NCI-H2081 treated with DMSO at 0.1 percent for 48 hours (cell line): ENCODE measurements at places on chromosomes 12 and 14.

DNA sequence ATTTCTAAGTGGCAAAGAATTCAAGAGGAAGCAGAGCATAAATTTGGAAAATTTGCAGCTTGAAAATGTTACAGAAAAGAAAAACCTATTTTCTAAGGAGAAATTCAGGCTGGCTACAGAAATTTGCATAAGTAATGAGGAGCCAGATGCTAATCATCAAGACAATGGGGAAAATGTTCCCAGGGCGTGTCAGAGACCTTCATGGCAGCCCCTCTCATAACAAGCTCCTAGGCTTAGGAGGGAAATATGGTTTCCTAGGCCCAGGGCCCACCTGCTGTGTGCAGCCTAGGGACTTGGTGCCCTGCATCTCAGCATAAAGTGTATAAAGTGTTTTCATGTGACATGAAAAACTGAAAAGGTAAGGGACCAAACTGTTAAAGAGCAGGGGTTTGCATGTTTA, 1796.3 kb upstream of the FLRT2 start:
- no peak for DNase-seq

DNA sequence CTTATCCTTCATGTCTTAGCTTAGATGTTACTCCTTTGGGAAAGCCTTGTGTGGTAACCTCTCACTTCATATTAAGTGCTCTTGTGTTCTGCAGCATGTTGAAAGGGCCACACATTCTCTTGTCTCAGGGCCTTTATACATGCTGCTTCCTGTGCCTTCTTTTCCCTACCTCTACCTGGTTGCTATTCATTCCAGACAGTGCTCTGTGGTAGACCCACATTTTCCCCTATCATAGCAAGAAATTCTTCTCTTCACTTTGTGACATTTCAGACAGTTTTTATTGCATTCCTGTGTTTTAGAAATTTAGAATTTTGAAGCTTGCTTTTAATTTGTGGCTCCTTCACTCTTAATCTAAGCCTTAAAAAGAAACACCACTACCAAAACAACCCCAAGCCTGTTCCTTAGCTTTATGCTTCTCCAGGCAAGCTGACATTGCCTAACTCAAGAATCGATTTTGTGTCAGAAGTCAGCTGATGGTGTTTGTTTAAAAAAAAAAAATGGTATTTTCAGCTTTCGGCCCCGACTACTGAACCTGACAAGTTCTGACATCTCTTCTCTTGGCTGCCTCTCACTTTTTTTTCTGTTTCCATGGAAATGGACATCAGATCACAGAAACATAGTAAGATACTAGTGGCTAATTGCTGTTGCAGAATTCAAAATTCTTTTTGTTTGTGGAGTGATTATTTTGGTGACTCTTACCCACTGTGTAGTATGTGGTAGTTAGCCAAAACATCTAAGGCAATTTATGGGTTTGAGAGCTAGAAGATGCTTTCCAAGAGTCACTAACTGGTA, 156.3 kb downstream of the NUBPL start:
- DNase-seq = no peak

- peak; percentile 26 for DNase-seq
These were observed 22.0 kb downstream of the SLC25A21 start for GRCh38 chr14:37150414-37150813.

GRCh38 chr12:44002607-44003006, 166.7 kb downstream of the TMEM117 start:
- no peak for DNase-seq

DNA sequence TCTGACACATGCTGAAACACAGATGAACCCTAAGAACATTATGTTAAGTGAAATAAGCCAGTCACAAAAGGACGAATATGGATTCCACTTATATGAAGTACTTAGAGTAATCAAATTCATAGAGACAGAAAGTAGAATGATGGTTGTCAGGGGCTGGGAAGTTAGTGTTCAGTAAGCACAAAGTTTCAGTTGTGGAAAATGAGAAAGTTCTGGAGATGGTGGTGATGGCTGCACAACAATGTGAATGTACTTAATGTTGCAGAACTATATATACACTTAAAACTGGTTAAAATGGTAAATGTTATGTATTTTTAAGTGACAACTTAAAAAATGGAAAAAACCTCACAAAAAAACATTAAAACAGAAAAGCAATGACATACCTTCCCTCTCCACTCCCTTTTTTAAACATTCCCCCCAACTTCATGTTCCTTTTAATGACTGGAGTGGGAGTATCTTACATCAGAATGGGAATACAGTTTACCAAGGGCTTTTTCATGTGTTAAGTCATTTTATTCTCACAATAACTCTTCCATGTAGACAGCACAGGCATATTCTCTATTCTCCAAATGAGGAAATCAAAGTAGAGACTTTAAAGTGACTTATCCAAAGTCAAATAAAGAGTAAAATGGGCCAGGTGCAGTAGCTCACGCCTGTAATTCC, 24.0 kb downstream of the BTBD7 start:
- no peak for DNase-seq

DNA sequence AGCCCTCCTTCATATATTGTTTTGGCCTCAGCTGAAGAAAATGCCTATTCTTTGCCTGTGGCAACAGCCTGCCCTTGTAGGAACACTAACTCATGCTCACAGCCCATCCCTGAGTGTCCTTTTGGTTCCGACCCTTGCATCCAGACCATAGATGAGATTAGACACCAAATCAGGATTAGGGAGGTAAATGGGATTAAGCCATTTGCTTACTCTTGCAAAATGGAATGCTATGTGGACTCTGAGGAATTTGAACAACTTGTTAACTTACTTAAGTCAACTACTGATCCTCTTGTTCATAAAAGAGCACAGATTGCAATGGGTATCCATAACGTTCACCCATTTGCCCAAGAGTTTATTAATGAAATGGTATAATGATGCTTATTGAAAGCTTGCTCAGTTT, 27.3 kb downstream of the TSHR start:
- no peak for DNase-seq

DNA sequence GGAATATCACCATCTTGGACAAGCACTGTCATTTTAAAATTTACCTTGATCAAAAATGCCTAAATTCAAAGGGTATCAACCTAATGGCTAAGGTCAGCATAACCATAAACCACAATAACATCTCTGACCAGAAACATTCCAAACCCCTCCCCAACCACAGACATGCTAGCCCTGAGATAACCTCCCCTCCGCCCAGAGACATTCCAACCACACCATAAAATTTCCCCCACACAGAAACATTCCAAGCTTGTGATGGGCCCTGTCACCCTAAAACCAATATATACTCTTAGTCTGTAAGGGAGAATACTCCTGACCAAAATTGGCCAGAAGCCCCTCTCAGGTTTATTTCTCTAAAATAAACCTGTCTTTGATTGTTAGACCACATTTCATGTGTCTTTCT, 17.7 kb downstream of the EPYC start:
- no peak for DNase-seq

GRCh38 chr14:105357626-105358025, 40.7 kb upstream of the TEX22 start:
- no peak for DNase-seq

DNA sequence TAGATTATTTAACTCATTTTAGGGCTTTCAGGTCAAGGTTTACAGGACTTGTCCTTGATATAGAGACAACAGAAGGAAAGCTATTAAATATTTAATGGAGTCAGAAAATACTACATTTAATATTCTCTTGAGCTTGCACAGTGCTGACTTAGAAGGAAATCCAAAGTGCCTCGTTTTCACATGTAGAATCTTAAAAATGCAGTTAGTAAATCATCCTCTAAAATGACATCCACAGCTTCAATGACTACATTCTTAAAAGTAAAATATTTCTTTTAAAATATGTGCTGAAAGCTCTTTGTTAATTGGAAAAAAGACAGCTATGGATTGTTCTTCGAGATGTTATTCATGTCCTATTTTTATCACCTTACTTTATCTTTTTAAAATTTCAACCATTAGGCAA, 146.9 kb downstream of the KCNC2 start:
- no peak for DNase-seq

DNA sequence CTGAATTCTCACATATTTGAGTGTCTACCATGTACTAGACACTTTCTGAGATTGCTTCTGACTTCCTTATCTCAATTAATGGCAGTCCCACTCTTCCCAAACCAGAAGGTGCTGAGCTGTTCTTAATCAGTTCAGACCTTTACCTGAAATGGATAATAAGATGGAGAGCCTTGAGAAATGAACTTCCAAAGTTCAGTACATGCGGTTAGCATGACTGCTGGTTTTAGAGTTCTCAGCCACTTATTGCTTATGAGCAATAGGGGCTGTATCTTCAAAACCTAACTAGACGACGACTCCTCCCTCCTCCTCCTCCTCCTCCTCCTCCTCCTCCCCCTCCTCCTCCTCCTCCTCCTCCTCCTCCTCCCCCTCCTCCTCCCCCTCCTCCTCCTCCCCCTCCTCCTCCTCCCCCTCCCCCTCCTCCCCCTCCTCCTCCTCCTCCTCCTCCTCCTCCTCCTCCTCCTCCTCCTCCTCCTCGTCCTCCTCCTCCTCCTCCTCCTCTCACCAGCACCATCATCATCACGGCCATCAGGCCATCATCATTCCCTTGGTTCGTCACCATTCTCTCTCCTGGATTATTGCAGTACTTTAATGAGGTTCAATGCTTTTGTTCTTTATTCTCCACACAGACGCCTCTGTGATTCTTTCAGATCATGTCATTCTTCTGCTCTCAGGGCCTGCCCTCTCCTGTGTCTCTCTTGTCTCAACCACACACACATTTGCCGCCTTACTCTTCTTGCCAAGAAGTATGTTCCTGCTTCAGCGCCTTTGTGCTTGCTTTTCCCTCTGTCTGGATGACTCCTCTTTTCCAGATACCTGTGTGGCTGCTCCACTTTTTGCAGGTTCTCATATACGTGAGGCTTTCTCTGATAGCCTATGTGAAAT, 2.7 kb downstream of the PCNX1 start:
- DNase-seq = no peak

DNA sequence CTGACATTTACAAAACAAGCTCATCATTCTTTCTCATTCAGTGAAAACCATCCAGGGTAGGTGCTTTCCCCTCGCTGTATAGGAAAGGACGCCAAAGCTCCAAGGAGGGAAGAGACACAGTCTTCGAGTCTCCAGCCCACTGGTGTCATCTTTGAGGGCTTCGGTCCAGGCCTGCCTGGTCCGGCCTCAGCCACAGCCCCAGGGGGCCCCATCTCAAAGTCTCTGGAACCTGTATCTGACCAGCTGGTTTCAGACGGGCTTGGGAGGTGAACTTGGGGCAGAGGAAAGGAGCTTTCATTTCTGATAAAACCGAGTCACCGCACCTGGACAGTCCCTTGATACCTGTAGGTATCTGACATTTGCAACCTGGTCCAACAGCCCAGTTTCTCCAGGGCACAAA, 229.5 kb upstream of the RTL1 start:
- DNase-seq = no peak
